DND-41 (cell line): ENCODE measurements at places on chromosomes 11 and 22.
A peak's percentile ranks its signal among the peaks of the same experiment; 100 is the strongest.

GRCh38 chr11:67600324-67601029 is 6.3 kb upstream of the NDUFV1 start:
- DNase-seq, result no peak

GRCh38 chr11:2593393-2593950 is 106.3 kb downstream of the KCNQ1OT1 start:
- no peak for DNase-seq

- DNase-seq, result no peak
Measured at GRCh38 chr22:24428751-24429410, 1.5 kb downstream of the ADORA2A start.

DNA sequence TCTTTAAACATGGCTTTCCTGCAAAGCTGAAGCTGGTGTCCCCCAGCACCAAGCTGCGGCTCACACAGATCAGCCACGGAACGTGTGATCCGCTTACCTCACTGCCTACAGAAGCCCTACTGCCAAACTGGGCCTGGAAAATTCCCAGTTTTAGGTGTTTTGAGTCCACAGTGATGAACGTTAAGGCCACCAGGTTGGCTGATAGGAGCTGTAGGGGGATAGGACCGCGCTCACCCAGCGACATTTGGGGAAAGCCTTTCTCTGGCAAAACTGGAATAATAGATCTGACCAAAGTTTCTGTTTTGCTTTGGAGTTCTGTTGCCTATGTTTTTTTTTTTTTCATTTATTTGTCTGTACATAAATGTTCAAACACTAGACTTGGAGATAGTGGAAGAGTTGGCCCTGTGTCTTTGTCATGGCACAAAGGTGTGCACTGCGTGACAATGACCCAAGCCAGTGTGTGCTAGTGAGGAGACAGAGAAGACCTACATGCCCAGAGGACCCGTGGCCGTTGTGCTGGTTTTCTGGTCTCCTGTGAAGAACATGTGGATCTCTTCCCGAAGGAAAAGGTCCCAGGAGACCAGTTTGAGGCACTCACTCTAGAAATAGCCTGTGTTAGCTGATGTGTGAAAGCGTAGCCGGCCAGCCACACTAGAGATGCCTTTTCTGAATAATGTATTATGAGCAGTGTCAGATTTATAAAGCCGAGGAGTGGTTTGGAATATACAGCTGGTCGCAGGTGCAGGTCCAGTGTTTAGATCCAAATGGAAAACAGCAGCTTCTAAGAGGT is 15.0 kb downstream of the ASPHD2 start:
- no peak for DNase-seq

DNA sequence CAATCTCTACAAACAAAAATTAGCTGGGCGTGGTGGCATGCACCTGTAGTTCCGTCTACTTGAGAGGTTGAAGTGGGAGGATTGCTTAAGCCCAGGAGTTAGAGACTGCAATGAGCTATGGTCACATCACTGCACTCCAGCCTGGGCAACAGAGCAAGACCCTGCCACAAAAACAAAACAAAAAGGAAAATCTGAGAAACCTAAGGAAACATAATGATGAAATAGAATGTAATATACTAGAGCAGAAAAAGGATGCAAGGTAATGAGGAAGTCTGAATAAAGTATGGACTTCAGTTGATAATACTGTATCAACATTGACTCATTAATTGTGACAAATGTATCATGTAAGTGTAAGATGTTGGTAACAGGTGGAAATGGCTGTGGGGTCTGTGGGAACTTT is 8.1 kb downstream of the NPAS4 start:
- DNase-seq, result no peak

- DNase-seq, result no peak
Measured at GRCh38 chr11:11579012-11579988, 42.5 kb downstream of the GALNT18 start.

DNA sequence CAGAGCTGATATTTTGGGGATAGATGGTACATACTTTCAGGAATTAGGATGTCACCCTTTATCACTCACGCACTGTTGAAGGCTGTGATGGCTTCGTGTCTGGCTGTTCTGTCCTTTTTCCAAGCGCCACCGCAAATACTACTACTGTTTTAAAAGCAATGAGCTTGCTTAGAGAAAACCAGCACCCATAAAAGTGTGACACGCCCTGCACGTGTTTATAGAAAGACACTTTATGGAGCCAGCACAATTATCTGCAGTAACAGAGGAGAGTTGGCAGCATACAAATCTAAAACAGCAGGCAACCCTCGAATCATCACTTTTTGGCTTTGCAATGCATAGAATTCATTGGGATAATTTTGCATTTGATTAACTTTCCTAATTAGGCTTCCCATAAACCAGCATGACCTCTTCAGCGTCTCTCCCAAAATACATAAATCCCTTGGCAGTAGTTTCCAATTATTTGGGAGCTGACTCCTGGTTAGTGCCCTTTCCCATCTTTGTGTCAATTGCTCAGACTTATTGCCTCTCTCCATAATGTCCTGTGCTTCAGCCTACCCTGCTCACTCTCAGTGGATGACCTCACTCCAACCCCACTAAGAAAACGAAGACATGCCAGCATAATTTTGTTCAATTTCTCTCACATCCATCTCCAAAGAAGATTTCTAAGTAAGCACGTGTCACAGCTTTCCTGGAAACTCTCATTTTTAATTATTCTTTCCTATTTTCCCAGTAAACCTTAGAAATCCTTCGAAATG is 118.7 kb upstream of the LARGE1 start:
- no peak for DNase-seq

DNA sequence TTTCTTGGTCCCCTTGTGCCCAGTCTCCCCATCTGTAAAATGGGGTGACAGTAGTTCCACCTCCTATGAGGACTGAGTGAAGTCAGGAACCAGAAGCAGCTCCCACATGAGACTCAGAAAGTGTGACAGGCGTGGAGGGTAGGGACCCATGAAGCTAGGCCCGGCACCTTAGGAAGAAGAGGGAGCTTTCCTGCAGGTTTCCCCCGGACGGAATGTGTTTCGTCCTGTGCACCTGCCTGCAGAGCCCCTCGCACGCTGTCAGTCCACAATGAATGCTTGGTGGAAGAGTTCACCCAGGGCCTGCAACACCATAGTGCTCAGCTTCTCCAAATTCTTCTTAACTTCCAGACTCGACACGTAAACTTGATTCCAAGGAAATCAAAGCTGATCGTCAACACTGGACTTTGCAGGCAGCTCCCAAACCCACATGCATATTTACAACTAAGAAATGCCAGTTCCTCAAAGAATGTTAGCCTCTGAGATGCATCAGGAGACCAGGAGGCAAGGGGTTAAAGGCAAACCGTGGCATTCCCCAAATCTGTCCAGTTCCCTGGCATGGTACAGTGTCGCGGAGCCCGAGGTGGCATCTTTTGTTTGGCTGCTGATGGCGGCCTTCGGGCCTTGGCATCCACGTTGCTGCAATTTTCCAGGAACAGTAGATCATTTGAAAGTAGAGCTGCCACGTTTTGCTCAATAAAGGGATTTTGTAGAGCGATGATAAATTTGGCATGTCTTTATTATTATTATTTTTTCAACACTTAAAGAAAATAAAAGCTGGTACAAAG is 15.4 kb downstream of the LRP5 start:
- DNase-seq, result peak; percentile 20

DNA sequence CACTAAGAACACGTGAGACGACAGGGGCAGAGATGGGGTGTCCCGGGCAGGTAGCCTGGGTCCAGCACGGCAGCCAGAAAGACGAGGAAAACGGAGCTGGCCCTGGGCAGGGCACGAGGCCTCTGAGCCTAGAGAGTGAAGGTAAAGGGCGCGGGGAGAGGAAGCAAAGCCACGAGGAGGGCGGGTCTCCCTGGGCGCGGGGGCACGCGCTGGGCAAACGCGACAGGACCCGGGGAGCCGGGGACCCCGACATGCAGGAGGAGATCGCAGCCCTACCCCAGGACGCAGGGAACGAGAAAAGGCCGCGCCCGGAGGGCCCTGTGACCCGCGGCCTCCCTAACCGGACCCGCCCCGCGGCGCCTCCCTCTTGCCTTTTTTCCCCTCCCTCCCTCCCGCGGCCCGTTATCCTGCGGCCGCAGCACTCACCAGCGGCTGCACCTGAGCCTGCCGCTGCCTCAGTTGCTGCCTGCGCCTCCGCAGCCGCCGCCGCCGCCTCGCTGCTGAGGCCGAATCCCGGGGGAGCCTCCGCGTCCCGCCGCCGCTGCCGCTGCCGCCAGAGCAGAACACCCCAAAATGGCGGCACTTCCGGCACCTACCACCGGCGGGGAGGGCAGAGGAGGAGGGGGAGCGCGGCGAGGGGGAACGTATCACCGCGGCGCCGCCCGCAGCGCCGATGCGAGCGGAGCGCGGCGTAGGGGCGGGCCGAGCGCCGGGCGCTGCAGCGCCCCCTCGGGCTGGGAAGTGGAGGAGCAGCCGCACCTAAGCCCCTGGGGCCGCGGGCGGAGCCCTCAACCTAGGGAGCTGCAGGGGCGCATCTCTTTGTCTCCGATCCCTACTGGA is at the start of gene CELF1:
Gene CELF1 (minus strand): TSS at position 567 of the 840 bp plus-strand sequence. CDS start 53,609 bp downstream, outside the sequence.
- peak; percentile 94 for DNase-seq

GRCh38 chr11:94825031-94825430 is 56.9 kb downstream of the AMOTL1 start:
- no peak for DNase-seq

- DNase-seq, result no peak
Measured at GRCh38 chr22:23912293-23912903, 18.2 kb downstream of the MIF start.

- DNase-seq, result no peak
Measured at GRCh38 chr11:9716275-9717039, 52.6 kb downstream of the SWAP70 start.

GRCh38 chr11:33685082-33685481 is 15.5 kb downstream of the C11orf91 start:
- DNase-seq, result no peak

DNA sequence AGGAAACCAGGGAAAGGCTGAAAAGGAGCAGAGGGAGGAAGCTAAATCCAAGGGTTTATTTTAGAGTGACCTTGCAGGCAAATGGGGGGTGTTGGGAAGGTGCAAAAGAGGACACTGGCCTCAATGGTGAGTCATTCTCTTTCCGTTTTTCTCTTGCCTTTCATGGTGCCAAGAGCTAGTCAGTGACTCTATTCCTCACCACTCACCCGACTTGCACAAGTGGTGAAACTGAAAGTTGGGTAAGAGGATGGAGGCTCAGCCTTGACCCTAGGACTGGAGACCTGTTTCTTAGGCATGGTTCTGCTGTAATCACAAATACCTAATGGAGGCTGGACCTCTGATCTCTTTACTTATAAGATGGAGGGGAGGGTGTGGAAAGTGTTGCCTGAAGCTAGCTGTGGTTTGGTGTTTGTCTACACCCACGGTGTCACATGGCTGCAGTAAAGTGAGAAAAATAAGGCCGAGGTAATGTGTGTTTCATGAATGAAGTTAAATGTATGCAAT is 67.3 kb upstream of the CREB3L1 start:
- DNase-seq, result no peak

DNA sequence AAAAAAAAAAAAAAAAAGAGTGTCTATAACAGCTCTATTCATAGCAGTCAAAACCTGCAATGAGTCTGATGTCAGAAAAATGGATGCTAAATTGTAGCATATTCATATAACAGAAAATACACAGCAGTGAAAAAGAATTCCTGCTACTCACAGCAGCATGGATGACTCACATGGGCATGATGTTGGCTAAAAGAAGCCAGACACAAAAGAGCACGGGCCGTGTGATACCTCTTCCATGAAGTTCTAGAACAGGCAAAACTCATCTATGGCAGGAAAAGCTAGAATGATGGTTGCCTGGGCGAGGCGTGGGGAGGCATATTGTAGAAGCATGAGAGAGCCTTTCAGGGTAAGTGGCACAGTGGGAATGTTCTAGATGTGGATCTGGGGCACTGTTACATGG is 18.9 kb downstream of the PLAAT3 start:
- no peak for DNase-seq

DNA sequence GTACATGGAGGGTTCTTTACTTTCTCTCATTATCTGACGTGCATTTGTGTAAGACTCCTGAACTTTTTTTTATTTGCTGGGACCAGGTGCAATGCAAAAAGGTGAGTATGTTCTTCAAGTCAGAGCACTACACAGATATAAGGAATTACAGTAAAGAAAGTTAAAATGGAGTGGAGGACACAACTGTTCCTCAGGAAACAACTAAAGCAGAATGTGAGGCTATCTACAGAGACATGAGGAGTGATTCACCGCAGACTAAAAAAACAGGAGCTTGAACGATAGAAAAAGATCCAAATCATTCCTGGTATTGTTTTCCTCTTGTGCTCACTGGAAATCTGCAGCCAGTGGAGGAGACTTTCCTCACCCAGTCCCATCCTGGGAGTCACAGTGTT is 106.2 kb downstream of the ABTB2 start:
- no peak for DNase-seq

- no peak for DNase-seq
Measured at GRCh38 chr11:128394431-128395089, 192.8 kb downstream of the ETS1 start.

GRCh38 chr11:128920666-128921065 is 22.0 kb downstream of the TP53AIP1 start:
- no peak for DNase-seq

GRCh38 chr11:114316980-114317786 is 21.0 kb downstream of the NNMT start:
- DNase-seq, result no peak

DNA sequence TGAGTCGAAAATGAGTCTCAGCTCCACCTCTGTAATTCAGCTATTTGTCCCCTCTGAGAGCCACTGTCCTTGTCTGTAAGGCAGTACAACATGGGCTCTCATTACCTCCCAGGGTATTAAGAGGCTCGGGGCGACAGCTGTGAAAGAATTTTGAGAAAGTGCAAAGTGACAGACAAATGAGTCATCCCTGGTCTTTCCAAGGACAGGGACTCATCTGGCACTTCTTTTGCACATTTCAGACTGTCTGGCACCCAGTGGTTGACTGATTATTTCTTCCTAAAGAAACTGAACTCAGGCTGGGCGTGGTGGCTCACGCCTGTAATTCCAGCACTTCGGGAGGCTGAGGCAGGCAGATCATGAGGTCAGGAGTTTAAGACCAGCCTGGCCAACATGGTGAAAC is 62.1 kb upstream of the ARFGAP3 start:
- no peak for DNase-seq

GRCh38 chr11:68928136-68928880 is 24.6 kb downstream of the IGHMBP2 start:
- DNase-seq, result no peak

DNA sequence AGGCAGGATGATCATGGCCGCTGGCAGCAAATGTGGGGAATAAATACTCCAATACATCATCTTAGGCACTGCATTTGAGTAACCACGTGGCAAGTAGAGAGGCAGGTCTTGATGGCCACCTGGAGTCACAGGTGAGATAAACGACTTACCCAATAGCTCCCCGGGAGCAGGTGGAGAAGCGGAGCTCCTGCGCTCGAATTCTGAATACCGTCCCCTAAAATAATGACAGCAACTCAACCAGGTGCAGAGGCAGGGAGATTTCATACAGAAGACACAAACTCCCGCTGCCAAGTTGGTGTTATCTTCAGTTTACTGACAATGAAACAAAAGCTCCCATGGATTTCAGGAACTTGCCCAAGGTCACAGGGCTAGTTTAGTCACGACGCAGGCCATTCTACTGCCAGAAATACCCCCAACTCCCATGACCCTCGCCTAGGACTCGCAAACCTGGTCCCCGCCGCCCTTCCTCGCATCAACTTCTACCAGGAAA is 437 bp downstream of the SLC43A3 start:
- peak; percentile 24 for DNase-seq
